Aorta (tissue), 5 donors: ENCODE measurements at places on chromosomes 16 and 17. TPM values are rescaled to one million over a fixed set of nuclear protein-coding genes. Genes with fewer than 3 reads are reported as not detected.
A peak's percentile ranks its signal among the peaks of the same experiment; 100 is the strongest.

Gene MEOX1
- 6.9 TPM for total RNA-seq

Gene CACNG5
- not detected for total RNA-seq

Gene RFWD3
- 16.4 TPM for total RNA-seq

Gene ABCC6
- total RNA-seq, result 0.36 TPM

Gene GPR179
- total RNA-seq, result not detected

Gene PYDC1
- total RNA-seq, result not detected

Gene VMO1
- 6.6 TPM for total RNA-seq

- no peak for DNase-seq
These were observed 265.5 kb upstream of the CCL2 start for GRCh38 chr17:33989361-33990148.

DNA sequence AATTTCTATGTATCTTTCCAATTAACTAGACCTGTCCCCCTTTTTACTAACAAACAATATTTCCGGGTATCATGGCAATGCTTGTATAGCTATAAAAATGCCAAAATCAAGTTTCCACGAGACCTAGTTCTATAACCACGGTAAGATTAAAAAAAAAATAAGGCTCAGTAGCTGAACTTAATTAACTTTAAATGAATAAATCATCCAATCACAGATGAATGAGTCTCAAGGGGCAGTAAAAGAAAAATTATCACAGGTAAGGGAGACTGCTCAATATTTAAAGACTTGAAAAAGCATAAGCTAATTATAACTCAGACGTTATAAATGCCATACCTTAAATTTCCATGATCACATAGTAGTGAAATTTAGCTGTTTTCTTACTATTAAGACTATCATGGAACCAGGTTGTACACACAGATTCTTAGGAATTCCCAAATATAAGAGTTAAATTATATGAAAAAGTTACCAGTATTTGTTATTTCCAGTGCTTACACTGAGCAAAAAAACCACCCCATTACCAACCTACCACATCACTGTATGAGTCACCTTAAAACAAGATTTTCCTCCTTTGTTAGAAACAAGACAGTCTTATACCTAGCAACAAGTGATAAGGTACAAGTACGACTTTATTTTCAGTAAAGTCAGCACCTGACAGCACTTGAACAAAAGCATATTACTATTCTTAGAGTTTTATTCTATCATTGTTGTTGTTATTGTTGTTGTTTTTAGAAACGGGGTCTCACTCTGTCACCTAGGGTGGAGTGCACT is 20.6 kb downstream of the SSH2 start:
- DNase-seq, result no peak

- DNase-seq, result no peak
These were observed 1.5 kb downstream of the CNP start for GRCh38 chr17:41967921-41968578.

GRCh38 chr16:80330803-80331202 is 210.0 kb upstream of the DYNLRB2 start:
- DNase-seq, result no peak

- DNase-seq, result no peak
These were observed 42.8 kb downstream of the COG7 start for GRCh38 chr16:23410176-23410575.

DNA sequence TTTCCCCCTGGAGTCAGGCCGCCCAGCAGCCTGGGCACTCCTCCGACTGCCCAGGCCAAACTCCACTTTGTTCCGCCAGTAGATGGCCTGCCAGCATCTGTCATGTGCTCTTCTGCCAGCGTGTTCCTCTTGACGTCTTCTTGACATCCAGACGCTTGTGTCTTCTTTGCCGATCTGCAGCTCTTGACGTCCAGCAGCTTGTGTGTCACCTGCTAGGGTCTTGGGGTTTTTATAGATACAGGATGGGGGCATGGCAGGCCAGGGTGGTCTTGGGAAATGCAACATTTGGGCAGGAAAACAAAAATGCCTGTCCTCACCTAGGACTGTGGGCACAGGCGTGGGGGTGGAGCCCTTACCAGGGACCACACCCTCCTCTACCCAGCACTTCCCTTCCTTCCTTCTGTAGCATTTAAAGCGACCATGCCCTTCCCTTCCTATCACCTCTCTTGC is 88.7 kb downstream of the BMERB1 start:
- no peak for DNase-seq

DNA sequence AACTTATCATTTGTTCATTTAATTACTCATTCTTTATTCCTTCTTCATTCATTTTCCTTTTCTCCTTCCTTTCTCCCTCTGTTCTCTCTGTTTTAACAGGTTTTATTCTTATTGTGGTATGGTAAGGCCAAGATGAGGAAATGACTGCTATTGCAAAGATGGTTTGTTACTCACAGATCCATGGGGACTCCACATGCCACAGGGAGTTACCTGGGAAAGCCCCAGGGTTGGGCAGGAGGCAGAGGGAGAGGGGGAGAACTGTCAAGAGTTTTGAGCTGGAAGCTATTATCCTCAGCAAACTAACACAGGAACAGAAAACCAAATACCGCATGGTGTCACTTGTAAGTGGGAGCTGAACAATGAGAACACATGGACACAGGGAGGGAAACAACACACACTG is 453.3 kb downstream of the WWOX start:
- DNase-seq, result no peak

GRCh38 chr17:794876-795275 is 12.7 kb downstream of the MRM3 start:
- DNase-seq, result peak; percentile 88

- DNase-seq, result no peak
These were observed 676 bp upstream of the KRT13 start for GRCh38 chr17:41505809-41506767.

GRCh38 chr16:50268352-50268751 is 2.0 kb downstream of the ADCY7 start:
- peak; percentile 30 for DNase-seq

DNA sequence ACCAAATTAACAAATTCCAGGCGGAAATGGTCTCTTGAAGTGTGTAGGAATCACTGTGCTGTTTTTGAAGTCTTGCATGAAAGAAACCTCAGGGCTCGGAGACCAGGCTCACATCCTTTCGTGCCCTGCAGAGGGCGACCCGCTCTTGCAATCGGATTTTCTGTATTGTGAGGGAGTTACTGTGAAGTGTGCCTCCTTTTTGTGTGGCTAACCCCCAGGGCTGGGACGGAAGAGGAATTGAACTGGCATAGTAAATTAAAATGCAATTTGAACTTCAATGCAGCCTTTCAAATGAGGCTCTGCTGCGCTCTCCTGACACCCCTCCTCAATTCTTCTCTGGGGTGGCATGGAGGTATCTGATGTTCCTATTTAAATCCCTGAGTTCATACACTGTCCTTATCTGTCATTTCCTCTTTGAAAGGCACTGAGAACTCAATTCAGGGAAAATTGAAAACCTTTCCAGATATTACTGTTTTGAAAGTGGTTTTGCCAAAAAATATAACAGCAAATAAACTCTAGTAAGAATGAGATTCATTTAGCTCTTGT is 51.5 kb upstream of the MGAT5B start:
- DNase-seq, result no peak

DNA sequence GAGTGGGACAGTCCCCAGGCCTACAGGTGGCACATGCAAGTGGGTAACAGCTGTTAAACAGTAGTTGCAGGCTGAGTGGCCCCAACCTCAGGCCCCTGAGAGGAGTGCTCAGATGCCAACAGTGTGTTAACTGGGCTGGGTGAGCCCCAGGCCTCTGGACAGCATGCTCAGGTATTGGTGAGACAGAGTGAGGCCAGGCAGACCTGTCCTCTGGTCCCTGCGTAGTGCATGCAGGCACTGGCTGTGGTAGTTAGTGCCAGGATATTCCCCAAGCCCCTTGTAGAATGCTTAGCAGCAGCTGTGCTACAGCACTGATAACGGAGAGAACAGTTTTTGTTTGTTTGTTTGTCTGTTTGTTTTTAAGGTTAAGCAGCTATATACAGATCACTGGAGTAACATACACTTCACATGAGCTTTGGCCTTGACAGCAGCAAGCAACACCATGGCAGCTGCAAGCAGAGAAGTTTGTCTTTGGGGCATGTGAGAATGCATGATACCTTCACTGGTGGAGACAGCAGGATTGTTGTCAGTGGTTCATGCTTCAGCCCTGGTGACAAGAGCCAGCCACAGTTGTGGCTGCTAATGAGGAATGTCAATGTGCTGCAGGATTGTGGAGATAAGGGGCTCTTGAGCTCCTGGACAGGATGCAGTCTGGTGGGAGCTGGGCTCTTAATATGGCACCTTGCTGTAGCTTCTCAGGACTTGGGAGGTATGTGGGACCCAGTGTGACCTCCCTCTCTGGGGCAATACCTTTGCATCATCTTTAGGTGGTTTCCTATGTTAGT is 614.4 kb downstream of the CDH11 start:
- DNase-seq, result no peak

DNA sequence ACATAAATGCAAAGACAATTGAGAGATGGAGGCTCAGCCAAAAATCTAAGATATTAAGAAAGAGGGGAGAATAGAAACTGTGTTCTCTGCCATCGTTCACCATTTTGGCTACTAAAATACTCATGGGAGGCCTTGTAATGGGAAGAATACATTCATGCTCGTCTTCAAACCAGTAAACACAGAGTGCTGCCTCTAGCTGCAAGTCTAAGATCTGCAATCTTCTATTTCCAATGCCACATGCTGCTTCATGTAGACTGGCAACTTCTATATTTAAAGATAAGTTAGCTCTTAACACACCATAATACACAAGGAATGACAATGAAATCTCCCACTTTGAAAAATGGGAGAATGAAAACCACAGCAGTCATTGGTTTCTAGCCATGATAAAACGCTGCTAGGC is 387.3 kb downstream of the HS3ST3B1 start:
- no peak for DNase-seq

DNA sequence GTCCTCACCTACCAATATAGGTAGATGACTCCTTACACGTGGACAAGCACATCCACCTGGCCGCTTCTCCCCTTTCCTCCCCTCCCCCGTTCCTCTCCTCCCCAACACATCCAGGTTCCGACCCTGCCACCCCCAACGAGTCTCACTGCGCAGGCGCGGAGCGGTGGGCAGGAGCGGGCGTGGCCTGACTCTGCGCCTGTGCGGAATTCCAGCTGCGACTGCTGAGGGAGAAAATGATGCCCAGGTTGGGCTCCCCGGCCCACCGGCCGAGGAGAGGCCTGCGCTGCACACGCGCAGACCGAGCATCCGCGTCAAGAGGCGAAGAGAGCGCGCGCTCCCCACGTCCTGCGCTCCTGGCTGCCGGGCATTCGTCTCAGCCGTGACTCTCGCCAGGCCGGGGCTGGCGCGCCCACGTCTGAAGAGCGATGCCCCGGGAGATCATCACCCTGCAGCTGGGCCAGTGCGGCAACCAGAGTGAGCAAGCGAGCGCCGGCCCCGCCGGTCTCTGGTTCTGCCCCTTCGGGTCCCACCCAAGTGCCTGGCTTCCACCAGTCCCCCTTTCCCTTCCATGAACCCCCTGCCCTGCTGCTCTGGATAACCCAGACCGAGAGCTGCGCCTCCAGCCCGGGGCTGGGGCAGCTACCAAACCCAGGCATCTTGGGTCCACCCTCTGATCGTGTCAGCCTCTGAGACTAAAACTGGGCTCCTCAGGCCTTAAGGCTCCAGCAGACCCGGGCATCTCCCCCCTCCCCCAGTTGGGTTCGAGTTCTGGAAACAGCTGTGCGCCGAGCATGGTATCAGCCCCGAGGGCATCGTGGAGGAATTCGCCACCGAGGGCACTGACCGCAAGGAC is at the start of gene TUBG2:
Gene TUBG2 (plus strand): TSS at position 206 of the 853 bp plus-strand sequence. CDS start 220 bp downstream, at position 426.
- peak; percentile 96 for DNase-seq

DNA sequence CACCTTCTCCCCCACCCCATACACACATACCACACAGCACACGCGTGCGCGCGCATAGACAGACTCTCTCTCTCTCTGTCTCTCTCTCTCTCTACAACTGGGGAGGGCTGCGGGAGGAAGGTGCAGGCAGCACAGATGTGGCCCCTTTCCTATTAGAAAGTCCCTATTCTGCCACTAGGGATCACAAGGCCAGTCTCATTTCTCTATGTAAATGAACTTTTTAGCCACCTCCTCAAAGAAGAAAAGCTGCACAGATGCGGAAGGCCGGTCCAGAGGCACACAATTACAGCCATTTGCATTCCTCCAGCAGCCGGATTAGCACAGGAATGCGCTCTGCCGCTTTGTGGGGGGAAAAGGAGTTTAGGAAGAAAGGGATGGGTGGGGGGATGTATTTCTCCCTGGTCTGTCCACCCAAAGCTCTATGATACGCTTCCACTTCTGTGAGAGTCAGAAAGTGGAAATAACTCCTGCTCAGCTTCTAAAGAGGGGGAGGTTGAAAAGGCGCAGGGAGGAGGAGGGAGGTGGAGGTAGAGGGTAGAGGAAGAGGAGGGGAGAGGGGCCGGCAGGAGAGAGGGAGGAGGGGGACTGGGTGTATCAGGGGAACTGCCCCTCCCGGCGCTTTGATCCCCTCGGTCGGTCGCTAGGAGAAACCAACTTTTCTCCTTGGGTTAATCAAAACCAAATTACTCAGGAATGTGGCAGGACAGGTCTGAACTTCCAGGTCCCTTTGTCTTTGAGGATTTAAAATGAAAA is 11.7 kb downstream of the ZFHX3 start:
- no peak for DNase-seq
